GM12864 (cell line): ENCODE measurements at places on chromosomes 7 and 10.

DNA sequence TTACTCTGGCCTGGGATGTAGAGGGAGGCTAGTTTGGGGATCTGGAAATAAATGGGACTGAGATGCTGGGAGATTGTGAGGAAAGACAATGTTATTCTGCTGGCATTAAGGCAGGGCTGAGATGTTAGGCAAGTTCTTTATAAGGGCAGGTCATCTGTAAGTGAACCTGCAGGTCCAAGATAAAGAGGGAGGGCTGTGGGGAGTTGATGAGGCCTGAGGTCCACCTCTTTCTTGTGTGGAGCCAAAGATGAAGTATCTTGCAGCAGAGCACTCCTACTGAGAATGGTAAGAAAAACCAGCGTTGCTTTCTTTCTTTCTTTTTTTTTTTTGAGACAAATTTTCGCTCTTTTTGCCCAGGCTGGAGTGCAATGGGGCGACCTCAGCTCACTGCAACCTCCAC, 19.1 kb downstream of the CYCS start:
- no peak for DNase-seq

DNA sequence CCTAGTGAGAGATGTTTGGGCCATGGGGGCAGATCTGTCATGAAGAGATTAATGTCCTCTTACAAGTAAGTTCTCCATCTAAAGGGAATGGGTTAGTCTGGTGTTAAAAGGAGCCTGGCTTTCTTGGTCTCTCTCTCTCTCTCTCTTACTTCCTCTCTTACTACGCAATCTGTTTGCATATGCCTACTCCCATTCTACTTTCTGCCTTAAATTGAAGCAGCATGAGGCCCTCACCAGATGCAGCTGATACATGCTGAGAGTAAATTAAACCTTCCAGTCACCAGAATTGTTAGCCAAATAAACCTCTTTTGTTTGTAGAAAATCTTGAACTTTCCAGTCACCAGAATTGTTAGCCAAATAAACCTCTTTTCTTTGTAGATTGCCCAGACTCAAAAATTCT, 884.1 kb downstream of the NRG3 start:
- no peak for DNase-seq

DNA sequence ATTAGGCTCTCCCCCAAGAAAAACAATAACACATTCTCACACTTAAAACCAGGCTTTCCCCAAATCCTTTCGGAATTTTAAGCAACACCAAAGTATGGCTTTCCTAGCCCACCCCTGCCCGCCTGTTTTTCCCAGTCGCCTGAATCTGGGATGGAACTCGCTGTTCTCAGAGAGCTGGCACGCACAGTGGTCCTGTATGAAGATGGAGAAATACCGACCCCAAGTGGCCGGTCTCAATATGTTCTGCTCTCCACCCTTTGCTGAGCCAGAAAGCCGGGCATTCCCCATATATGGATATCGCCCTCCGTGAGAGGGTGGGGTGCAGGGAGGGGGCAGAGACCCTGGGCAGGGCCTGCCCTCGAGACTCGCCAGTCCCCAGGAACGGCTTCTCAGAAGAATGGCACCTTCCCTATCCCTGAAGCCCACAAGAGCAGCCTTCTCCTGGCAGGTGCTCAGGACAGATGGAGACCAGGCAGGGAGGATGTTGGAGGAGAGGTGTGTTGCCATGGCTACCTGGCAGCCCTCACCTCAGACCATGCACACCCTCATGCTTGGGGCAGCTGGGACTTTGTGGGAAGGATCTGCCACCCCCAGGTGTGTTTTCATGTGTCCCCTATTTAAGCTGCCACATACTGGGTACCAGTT, 3.4 kb downstream of the TACR2 start:
- no peak for DNase-seq

GRCh38 chr7:142487124-142487523, 229.3 kb upstream of the PRSS58 start:
- DNase-seq: no peak

DNA sequence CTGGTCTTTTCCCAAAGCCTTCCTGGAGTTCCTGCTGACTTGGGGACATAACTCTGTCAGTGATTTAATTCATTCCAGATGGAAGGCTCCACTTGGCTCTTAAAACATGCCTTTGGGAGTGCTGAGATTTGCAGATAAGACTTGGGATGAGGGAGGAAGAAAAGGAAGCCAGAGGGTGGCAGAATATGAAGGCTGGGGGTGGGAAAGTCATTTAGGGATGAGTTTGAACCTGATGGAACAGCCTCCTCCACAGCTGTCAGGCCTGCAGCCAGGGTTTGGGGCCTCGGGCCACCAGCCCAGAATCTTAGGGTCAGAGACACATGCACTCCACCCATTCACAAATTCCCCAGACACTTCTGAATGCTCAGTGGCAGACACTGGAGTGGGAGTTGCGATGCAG, 28.4 kb upstream of the EIF5AL1 start:
- DNase-seq: no peak

- no peak for DNase-seq
Observed at GRCh38 chr10:101054351-101054750, 7.4 kb upstream of the KAZALD1 start.

- no peak for DNase-seq
Observed at GRCh38 chr7:106668861-106669524, 8.0 kb upstream of the CCDC71L start.

DNA sequence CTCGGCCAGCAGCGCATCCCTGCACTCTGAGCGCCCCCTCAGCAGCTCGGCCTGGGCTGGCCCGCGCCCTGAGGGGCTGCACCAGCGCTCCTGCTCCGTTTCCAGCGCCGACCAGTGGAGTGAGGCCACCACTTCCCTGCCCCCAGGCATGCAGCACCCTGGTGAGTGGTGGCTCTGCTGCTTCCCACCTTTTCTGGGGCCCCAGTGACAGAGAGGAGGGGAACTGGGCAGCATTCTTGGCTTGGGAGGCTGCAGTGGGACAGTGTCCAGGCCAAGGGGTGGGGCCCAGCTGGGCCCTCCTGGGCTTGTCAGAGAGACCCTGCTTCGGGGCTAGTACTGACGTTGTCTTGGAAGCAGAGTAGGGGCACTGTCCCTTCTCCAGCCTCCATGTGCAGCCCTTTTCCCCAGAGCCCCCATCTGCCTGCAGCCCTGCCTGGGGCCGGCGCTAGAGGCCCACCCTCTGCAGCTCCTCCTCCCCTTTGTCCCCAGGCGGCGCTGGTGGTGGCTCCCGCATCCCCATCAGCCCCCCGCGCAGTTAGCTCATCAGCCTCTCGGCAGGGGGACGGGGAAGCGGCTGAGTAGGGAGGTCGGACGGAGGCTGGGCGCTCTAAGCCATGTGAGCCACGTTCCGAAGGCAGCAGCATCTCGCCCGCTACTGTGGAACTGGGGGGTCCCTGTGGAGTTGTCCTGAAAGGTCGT, 29.2 kb downstream of the GBX1 start:
- no peak for DNase-seq

GRCh38 chr7:97639036-97639435, 92.8 kb upstream of the TAC1 start:
- DNase-seq: no peak

GRCh38 chr10:761376-761775, 71.9 kb upstream of the DIP2C start:
- no peak for DNase-seq

DNA sequence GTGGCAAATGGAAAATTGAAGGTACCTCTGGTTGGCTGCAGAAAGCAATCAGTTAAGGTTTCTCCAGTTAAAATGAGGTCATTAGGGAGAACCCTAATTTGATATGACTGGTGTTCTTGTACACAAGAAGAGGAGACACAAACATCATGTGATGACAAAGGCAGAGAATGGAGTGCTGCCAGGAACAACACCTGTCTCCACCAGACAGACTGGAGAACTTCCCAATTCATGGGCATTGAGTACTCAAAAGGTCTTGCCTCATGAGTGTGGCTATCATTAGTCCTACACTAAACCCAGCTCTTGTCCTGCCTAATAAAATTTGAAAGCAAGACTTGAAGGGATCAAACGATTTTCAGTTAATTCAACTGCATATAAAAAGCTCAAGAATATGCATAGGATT, 152.6 kb downstream of the PTPN20 start:
- no peak for DNase-seq

- no peak for DNase-seq
Observed at GRCh38 chr10:98029149-98030092, 1.0 kb downstream of the CRTAC1 start.

DNA sequence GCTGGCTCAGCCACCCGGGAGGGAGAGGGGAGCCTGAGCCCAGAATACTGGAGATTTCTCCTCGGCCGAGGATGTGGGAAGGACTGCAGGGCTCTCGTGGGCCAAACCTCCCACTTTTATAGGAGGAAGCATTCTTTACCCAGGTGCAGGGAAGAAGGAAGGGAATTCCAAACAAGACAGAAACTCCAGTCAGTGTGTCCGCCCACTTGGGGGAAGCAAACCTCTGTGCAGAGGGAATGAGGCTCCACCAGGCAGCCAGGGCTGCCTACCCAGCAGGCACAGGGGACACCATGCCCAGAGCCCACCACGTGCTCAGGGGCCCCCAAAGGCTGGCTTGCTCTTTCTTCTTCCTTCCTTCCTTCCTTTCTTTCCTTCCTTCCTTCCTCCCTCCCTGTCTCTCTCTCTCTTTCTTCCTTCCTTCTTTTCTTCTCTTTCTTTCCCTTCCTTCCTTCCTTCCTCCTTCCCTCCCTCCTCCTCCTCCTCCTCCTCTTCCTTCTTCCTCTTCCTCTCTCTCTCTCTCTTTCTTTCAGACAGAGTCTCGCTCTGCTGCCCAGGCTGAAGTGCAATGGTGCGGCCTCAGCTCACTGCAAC, 15.4 kb upstream of the FZD9 start:
- no peak for DNase-seq

- no peak for DNase-seq
Observed at GRCh38 chr10:105598207-105598606, 957.1 kb downstream of the SORCS3 start.

- DNase-seq: no peak
Observed at GRCh38 chr10:124225467-124226270, 132.3 kb upstream of the CHST15 start.

- no peak for DNase-seq
Observed at GRCh38 chr10:109504401-109504800, 418.9 kb downstream of the XPNPEP1 start.

- DNase-seq: no peak
Observed at GRCh38 chr7:8500286-8500685, 66.9 kb downstream of the NXPH1 start.

DNA sequence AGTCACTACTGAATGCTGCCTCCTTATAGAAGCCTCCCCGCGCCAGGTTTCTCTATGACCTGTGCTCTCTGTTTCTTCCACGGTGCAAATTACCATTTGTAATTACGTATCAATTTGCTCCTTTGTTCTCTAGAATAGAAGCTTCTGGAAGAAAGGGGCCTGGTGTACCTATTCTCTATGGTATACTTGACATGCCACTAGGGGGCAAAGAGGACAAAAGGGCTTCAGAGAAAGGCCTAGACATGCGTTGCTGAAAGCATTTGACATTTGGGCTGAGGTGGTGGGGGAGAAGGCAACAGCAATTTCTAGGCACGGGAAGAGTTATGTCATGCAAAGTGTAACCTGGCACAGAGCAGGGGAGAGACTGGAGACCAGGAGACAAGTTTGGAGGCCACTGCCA, 148.7 kb downstream of the WDR11 start:
- DNase-seq: no peak

DNA sequence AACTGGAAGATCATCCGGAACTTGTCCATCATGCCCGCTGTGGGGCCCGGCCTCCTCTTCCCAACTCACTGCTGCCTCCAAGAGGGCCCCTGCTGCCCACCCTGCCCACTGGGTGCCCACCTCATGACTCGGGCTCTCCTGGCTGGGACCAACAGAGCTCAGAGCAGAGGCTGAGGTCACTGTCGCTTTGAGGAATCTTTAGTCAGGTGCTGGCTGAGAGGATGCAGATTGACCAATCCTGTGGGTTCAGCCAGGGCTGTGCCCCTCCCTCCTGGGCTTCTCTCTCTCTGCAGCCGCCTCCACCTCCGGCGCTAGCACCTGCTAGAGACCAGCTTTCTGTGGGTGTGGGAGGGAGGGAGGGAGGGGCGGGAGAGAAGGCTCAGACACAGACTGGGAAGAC, at the start of gene CALHM1:
Gene CALHM1 (minus strand): TSS at position 181 of the 400 bp plus-strand sequence. CDS start 149 bp downstream, at position 32.
- peak; percentile 39 for DNase-seq

DNA sequence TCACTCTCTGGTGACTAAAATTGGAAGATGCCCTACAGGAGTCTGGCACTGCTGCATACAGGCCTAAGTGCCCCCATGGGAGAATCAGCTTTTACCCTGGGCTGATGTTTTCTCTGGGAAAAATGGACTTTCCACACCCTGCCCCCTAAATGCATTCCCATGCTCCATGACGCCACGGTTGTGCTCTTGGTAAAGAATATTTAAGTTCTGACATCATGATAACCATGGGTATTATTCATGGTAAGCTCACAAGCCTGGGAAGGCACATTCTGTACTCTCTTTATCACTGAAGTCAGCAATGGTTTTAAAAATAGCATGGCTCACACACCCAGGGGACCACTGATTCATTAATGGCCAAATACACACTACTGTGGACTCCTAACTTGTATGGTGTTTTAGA, 43.4 kb downstream of the HIPK2 start:
- DNase-seq: no peak

DNA sequence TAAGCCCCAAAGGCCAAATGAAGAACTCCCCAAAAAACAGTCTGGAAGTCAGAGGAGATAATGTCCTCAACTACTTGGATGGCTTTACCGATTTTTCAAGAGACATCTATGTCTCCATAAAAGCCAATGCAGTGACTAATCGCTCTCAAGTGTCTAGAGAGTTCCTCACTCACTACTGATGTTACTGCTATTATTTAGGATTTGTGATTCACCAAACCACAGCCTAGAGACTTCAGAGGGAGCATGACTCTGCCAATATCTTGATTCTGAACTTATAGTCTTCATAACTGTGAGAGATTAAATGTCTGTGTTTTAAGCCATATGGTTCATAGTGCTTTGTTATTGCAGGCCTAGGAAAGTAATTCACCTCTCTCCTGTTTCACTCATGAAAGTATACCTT, 160.2 kb downstream of the IPMK start:
- no peak for DNase-seq

DNA sequence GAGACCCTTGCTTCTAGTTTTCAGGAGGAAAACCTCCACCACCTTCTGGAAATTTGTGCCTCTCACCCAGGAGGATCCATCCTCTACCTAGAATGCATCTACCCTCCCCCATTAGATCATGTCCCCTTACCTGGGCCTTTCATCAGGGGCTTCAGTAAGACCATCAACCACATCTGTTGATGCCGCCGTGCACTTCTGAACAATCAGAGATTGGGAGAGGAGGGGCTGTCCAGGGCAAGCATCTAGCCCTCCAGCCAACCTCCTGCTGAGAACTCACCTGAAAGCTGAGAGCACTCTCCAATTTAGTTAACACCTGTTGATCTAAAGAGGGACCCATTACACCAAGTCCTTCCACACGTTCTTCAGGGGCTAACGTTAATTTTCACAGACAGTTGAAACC, 57.6 kb upstream of the PIK3CG start:
- DNase-seq: no peak

DNA sequence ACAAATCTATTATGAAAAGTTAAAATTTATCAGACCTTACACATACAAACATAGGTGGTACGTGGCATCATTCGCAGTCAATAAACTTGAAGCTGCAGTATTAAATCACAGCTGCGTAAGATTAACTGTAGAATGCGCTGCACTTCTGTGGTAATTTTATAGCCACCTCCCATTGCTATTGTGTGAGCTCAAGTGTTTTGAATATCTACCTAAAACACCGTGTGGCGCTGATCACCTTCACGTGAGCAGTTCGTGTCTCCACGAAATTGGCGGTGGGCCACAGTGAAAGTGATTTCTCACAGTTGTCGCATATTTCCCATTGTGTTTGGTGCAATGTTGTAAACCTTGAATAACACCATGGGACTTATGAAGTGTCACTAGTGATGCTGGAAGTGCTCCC, 102.8 kb downstream of the PLPP4 start:
- no peak for DNase-seq
